Upper lobe of left lung (tissue), 6 donors: ENCODE measurements at places on chromosomes 1 and 21.

GRCh38 chr21:36431252-36431651 lies 46.1 kb downstream of the CHAF1B start:
- no peak for DNase-seq

GRCh38 chr1:49048188-49048587 lies 271.5 kb upstream of the BEND5 start:
- DNase-seq: no peak

GRCh38 chr1:2125350-2126211 lies 69.0 kb downstream of the FAAP20 start:
- DNase-seq: peak; percentile 66

DNA sequence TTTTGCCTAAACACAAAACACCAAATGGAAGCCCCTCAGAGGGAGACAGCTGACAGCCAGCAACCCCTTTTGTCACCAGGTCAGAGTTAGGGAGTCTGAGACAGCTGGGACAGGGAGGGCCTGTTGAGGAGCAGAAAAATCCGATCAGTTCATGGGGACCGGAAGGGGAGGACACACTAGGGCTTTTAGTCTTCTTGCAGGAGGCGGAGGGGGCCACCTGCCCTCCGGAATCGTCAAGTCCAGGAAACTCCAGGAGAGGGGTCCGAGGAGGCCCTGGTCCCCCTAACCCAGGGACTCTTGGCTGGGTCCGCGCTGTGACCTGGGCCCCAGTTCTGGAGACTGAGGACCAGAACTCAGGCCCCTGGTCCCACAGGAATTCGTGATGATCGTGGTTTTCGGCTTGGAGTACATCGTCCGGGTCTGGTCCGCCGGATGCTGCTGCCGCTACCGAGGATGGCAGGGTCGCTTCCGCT lies 34.2 kb downstream of the KCNQ4 start:
- DNase-seq: no peak

DNA sequence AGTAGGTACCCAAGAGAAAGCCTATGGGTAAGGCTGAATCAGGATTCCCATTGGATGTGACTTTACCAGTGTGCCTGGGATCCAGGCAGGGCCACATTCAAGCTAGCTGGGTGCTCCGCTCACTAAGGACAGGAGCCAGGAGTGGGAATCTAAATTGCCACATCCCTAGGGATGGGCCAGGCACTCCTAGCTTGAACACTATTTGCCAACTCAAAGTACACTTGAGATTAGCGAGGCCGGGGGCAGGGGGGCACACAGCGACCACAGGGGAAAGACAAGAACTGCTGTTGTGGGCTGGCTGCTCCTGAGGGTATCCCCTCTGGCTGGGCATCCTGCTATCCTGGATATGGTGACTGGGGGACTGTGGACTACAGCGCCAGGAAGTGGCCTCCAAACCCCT lies 4.3 kb downstream of the SLC45A3 start:
- DNase-seq: no peak

DNA sequence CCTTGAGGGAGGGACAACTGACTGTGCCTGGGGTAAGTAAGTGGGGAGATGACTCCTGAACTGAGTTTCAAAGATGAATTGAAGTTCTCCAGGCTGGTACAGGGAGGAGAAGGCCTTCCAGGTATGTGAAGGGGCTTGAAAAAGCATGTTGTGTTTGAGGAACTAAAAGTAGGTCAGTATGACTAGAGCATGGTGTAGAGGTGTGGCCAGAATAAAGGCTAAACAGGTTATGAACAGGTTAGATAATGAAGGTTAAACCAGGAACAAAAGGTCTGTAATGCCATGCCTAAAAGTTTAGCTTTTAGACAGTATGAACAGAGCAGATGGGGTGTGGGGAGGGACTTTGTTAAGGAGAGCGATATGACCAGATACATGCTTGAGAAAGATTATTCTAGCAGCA lies 7.3 kb upstream of the CLSPN start:
- DNase-seq: no peak

- no peak for DNase-seq
Observed at GRCh38 chr1:232477728-232478127, 152.2 kb downstream of the SIPA1L2 start.

- DNase-seq: no peak
Observed at GRCh38 chr1:55800503-55800902, 585.3 kb upstream of the USP24 start.

DNA sequence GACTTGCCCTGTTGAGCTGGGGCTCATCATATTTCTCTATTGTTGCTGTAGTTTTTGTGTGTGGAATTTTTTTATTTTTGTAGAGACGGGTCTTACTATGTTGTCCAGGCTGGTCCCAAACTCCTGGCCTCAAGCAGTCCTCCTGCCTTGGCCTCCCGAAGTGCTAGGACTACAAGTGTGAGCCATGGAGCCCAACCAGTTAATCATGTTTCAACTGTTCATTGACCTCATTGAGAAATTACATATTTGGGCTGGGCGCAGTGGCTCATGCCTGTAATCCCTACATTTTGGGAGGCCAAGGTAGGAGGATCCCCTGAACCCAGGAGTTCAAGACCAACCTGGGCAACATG lies 9.2 kb upstream of the PKNOX1 start:
- DNase-seq: no peak

GRCh38 chr1:224542783-224543440 lies 73.2 kb upstream of the CNIH3 start:
- peak; percentile 24 for DNase-seq

- DNase-seq: peak; percentile 67
Observed at GRCh38 chr1:156848461-156849150, 10.3 kb downstream of the INSRR start.

- no peak for DNase-seq
Observed at GRCh38 chr1:167983797-167984420, 47.0 kb upstream of the MPC2 start.

- DNase-seq: peak; percentile 66
Observed at GRCh38 chr1:203172184-203173010, 3.2 kb downstream of the MYBPH start.

DNA sequence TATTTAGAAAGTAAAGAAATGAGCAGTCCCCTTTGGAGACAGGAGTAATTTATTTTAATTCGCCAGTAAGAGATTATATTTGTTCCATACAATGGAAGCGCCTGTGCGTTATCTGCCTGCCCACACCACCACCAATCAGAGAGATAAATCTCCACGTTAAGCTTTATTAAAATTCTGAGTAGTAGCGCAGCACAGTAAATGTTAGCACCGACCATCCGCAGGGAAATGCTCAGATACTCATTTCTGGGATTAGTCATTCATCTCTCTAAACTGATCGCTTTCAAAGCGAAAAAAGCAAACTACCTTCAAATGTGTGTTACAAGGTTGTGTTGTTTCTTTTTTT lies 1.2 kb downstream of the ETS2 start:
- DNase-seq: no peak

- DNase-seq: no peak
Observed at GRCh38 chr1:12745992-12746323, at the start of gene CFAP107. Gene CFAP107 (plus strand): TSS chr1:12746200. CDS start chr1:12746431, 231 bp downstream.

DNA sequence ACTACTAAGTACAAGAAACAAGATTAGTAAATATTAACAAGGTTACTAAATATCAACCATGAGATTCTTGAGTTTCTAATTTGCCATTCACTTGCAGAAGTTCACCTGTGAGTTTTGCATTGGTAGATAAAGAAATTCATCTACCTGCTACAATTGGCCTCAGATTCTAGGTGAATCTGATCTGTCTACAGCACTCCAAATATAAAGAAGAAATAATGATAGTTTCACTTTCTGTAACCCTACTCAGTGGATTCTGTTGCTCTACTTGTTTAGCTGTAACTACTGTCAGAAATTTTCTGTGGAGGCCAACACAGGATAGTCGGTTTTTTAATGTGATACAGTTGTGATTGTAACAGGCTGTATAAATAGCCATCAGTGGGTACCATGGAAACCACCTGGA lies 118.6 kb downstream of the NR5A2 start:
- DNase-seq: no peak

- no peak for DNase-seq
Observed at GRCh38 chr1:101257500-101258325, 20.9 kb downstream of the S1PR1 start.

GRCh38 chr1:13661539-13661938 lies 38.4 kb upstream of the PRDM2 start:
- DNase-seq: no peak

GRCh38 chr1:172928412-172928811 lies 122.3 kb downstream of the TNFSF18 start:
- no peak for DNase-seq

GRCh38 chr1:157505481-157506272 lies 46.6 kb downstream of the FCRL5 start:
- DNase-seq: peak; percentile 45

GRCh38 chr1:64535938-64536835 lies 66.3 kb downstream of the CACHD1 start:
- no peak for DNase-seq

DNA sequence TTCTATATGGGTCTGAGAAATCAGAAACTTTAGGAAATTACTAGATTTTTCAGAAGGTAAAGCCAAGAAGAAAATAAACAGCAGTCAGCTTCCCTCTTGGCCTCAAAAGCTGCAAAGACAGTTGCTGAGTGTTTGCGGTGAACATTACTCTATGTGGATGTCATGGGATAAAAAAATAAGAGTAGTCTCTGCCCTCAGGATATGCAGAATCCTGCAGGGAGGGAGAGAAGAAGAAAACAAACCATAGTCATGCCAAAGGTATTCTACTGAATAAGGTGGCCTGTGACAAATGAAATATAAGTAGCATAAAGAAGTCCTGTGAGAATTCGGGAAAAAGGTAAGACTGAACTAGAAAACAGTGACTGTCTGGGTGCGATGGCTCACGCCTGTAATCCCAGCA lies 19.0 kb downstream of the YARS1 start:
- no peak for DNase-seq

DNA sequence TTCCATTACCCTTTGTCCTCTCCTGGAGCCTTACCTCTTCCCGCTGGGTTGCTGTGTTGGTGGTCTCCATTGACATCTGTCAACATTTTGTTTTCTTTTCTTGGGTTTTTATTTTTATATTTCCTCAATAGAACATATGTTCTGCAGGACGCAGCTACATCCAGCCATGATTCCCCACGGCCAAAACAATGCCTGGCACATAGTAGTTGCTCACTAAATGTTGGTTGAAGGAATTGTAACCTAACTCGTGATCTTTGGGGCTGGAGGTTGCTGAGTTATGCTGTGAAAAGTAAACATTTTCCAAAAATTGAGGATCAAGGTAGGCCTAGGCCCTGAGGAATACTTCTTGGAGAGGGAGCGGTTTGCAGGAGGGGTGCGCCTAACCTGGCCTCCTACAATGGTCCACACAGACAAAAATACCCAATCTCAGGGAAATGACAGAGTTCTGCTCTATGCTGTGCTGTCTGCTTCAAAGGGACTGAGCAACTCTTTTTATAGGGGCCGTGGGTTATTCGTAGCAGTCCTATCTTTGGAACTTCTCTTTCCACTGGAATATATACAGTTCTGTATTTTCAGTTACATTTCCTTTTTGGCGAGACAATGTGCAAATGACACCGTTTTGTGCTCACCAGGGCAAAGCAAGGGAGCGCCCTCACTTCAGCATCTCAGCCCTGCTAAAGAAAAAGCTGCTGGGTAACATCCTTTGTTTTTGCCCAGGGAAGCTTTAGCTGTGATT lies 1.4 kb downstream of the PDPN start:
- DNase-seq: no peak

DNA sequence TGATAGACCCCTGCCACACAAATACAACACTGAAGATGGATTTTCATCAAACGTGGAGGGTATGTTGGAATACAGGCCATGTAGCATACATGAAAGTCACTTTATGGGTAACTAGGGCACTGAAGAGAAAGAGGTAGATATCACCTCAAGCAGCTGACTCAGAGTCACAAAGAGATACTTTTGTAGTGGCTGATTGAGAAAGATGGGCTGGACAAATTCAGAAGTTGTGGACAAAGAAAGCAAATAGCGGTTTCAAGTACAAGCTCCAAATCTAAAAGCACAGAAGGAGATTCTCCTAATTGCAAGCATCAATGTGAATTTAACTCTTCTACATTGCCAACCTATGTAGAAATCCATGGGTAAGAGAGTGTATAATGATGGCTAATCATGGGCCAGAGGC lies 35.0 kb upstream of the RGS18 start:
- no peak for DNase-seq

DNA sequence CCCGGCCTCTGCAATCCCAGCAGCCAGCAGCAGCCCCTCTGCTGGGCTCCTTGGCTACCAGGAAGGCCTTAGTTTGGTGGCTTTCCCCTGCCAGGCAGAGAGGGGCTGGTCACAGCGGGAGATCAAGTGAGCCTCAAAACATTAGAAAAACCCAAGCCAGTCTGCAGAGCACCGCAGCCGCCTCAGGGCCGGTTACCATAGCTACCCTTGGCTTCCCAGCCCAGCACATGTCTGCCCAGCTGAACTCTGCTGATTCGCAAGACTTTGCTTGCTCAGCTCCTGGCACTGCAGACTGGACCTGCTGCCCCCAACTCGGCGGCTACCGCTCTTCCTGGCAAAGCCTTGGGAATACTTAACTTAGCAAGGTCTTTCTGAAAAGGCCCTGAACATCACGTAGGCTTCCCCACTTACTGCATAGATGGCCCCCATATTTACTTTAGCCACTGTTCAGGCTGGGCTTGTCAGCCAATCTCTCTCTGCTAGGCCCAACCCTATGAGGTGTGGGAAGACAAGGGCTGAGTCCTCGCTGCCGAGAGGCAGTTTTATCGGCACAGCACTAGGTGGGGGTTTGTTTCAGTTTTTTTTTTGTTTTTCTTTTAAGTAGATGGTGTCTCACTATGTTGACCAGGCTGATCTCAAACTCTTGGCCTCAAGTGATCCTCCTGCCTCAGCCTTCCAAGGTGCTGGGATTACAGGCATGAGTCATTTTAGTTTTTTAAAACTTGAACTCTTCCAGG lies 28.6 kb upstream of the PLEKHG5 start:
- no peak for DNase-seq

DNA sequence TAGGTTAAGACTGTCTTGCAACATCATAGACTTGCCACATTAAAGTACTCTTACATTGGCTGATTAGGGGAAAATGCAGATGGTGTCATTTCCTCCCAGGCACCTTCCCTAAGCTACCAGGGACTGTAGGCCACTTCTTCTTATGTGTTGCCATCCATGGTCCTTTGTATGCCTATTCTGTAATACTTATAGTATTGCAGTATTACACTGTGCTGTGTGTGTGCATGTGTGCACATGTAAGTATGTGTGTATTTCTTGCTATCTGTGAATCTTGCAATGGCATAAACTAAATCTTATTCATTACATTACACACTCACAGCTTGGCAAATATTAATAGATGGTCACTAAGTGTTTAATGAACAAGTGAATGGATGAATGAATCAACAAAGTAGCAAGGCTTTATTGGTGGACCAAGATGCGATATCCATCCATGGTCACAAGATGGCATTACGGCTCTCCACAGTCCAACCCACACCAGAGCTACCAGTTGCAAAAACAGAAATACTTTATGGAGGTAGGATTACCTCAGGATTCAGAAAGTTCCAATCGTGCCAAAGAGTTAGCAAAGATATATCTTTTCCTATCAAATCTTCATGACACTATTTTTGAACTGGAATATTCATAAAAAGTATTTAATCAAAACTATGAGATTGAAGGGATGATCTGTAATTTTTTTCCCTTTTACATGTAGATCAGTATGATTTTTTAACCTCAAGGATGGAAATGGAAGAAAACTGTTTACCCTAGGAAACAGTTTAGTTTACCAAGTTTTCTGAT lies 160.2 kb downstream of the DENND1B start:
- peak; percentile 21 for DNase-seq
